ENCODE measurements at places on chromosomes 7 and 10. TPM values are rescaled to one million over a fixed set of nuclear protein-coding genes. Genes with fewer than 3 reads are reported as not detected.

DNA sequence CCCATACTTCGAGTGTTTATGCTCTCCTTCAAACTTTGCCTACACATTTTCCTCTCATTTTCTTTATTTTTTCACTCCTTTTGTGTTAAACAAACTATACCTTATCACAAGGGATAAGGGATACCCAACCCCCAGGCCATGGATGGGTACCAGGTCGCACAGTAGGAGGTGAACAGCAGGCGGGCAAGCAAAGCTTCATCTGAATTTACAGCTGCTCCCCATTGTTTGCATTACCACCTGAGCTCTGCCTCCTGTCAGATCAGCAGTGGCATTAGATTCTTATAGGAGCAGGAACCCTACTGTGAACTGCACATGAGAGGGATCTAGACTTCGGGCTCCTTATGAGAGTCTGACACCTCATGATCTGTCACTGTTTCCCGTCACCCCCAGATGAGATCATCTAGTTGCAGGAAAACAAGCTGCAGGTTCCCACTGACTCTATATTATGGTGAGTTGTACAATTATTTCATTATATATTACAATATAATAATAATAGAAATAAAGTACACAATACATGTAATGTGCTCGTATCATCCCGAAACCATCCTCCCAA, 28.5 kb downstream of the ZC3HC1 start:
- no peak for DNase-seq

CNTNAP2 gene
- 1.3 TPM for total RNA-seq

MYO3A gene
- total RNA-seq, result not detected

GBX1 gene
- not detected for total RNA-seq

GRCh38 chr10:7561216-7561893, 105.4 kb downstream of the ITIH5 start:
- DNase-seq, result no peak

DNA sequence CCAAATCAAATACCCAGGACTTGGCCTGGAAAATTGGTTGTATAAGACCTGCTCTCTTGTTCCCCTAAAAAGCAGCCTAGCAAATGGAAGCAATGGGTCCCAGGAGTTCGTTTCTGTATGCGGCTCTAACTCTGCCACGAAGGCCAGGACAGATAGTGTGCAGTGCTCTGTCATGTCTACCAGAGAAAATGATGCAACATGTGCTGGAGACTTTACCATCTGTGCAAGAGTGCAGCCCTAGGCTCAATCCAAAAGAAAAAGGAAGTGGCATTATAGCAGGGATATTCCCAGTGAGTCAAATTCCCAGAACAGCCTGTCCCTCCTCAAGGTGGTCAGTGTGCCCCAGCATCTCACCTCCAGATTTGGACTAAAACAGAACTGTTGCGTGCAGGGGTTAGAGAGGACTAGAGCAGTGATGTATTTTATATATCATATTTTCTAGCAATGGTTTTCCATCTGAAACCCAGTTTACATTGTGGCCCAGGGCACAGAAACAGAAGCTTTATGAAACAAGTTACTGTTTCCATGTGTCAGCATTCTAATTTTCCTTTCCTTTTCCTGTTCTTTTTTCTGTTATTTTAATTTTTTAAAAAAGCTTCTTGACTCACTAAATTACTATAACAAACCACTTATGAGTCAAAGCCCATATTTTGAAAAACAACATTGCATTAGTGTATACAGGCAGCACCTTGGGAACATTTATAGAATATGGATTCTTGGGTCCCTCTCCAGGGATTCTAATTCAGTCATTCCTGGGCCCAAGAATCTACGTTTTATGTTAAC, 311.2 kb downstream of the RNLS start:
- no peak for DNase-seq

BTBD16 gene
- not detected for total RNA-seq

DNA sequence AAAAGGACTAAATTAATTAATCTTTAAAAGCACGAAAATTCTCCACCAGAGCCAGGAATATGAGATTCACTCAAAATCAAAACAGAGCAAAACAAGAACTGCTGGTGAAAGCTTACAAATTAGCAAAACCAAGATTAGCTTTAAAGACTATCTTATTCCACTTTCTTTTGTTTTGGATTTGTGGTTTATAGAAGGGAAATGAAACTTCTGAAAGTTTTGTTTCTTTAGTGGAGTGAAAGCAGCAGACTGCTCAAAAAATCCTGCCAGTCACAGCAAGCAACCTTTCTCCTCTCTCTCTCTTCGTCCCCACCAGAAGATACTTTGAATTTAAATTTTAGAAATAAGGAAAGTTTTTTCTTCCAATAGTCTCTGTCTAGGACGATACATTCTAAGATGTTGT, 7.8 kb downstream of the ACTA2 start:
- no peak for DNase-seq

- DNase-seq, result peak; percentile 72
Measured at GRCh38 chr7:157952050-157952667, 615.4 kb downstream of the DNAJB6 start.

SPDYE16 gene
- not detected for total RNA-seq

NUTM2B gene
- total RNA-seq, result 0.48 TPM

SLC26A3 gene
- 0.45 TPM for total RNA-seq

DNA sequence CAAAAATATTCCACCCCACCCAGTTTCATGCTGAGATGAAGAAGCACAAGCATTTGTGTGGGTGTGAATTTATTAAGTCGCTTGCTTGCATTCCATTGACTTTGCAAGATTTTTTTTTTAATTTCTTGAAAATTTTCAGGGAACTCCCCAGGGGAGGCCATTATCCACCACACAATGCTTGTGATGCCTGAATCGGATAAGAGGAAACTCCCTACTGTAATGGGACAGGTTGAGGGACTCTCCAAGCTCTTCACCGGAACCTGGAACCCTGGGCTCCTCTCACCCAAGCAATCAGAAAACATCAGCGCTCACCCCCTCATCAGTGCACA, 153.6 kb upstream of the ZMIZ1 start:
- no peak for DNase-seq

- no peak for DNase-seq
Measured at GRCh38 chr10:103736763-103737162, 118.6 kb downstream of the SH3PXD2A start.

FAM13C gene
- total RNA-seq, result 4.4 TPM

GRID1 gene
- 2.1 TPM for total RNA-seq

DNA sequence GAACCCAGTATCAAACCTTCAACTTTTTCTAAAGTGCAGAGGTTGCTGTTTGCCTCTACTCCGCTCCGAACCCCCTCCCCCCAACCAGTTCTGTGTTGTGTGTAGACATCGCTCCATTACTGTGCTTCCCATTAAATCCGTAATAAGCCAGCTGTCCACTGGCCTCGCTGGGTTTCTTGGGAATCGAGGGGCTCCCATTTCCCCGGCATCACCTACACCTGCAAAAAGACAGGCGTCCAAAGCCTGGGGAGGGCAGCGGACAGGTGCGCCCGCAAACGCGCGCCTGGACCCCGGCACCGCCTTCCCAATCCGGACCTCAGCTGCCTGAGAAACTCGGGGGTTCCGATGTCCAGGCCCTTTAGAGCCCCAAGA, 631 bp downstream of the RTKN2 start:
- DNase-seq, result no peak

NPSR1 gene
- not detected for total RNA-seq

- no peak for DNase-seq
Measured at GRCh38 chr7:140876519-140877248, 48.0 kb downstream of the BRAF start.

DNA sequence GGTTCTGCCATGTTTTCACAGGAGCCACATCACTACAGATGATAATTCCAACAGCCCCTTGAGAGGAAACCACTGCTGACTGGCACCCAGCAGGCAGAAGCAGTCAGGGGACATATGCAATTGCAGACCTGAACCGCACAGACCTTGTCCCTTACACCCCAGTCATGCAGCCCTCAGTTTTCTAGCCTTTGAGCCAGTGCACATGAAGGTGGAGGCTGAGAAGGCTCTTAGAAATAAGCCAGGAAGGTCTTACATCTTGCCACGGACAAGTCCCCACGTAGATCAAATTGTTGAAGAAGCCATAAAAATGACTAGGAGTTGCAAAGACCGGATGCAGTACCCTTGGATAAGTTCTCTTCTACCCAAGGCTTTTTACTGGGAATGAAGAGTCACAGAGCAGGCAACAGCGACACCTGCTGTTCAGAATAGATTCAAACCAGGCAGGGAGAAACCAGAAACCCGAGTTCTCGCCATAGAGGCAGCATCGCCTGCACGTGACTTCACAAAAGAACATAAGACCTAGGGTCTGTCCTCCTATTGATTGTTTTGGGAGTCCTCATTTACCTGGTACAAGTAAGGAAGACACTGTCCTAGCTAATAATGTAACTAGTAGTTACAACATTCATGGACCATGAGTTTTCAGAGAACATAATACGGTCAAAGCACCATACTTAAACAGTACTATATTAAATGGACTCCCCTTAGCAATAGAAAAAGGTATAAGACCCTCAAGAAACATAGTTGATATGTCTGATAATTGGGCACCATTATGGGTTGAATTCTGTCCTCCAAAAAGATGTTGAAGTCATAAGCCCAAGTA, 11.1 kb downstream of the STEAP1B start:
- DNase-seq, result no peak

- no peak for DNase-seq
Measured at GRCh38 chr10:93290661-93291354, 191.3 kb downstream of the MYOF start.

GRCh38 chr7:130695840-130696239, 9.5 kb upstream of the TSGA13 start:
- DNase-seq, result no peak

CALML3 gene
- total RNA-seq, result not detected

All from mesenteric fat pad (tissue), 1 donor.